ENCODE measurements at places on chromosomes 12 and 14.

- no peak for DNase-seq
These were observed 6.5 kb upstream of the ACACB start for GRCh38 chr12:109109746-109110350.

GRCh38 chr14:80867798-80868197, 73.7 kb downstream of the CEP128 start:
- no peak for DNase-seq

DNA sequence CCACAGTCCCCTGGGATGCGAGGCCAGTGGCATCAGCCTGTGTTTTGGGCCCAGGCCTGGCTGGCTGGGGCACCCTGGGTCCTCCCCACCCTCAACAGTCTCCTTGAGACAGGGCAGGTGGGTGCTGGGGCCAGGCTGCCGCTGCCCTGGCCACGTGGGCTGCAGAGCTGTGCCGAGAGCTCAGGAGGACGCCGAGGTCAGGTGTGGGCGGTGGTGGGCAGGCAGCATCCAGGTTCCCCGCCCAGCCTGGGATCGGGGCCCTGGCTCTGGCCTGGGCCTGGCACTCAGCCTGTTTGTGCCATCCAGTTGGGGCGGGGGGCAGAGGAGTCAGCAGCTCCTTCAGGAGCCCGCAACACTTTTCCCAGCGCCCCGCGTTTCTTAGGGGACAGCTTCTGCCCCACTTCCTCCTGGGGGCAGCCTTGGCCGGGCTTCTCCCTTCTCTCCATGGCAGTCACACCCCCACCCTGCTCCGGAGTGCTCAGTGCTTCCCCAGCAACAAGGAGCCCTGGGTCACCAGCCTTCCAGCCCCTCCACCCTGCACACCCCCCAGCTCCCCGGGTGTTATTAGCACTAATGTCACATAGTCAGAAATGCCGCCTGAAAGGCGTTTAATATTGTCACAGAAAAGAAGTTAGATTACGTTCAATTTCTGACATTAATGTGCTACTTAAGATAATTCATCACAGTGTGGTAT, 30.8 kb downstream of the KIF26A start:
- no peak for DNase-seq

DNA sequence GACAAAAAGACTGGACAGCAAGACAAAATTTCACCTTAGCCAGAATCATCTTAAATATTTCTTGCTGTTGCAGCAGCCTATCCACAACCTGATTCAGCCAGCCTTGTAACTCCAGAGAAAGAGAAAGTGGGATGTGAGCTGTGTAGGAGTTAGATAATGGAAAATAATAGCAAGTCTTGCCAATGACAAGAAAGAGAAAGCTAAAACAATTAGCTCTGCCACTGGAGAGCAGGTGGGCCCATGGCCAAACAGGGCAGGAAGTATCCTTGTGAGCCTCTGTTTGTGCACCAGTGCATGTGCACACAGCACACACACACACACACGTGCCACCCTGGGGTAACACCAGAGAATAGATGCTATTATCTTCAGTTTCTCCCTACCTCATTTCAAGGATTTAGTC, 106.0 kb upstream of the CCDC196 start:
- no peak for DNase-seq

- no peak for DNase-seq
These were observed 19.5 kb downstream of the FOXN4 start for GRCh38 chr12:109289551-109289950.

GRCh38 chr12:16027002-16027401, 115.9 kb downstream of the DERA start:
- no peak for DNase-seq

DNA sequence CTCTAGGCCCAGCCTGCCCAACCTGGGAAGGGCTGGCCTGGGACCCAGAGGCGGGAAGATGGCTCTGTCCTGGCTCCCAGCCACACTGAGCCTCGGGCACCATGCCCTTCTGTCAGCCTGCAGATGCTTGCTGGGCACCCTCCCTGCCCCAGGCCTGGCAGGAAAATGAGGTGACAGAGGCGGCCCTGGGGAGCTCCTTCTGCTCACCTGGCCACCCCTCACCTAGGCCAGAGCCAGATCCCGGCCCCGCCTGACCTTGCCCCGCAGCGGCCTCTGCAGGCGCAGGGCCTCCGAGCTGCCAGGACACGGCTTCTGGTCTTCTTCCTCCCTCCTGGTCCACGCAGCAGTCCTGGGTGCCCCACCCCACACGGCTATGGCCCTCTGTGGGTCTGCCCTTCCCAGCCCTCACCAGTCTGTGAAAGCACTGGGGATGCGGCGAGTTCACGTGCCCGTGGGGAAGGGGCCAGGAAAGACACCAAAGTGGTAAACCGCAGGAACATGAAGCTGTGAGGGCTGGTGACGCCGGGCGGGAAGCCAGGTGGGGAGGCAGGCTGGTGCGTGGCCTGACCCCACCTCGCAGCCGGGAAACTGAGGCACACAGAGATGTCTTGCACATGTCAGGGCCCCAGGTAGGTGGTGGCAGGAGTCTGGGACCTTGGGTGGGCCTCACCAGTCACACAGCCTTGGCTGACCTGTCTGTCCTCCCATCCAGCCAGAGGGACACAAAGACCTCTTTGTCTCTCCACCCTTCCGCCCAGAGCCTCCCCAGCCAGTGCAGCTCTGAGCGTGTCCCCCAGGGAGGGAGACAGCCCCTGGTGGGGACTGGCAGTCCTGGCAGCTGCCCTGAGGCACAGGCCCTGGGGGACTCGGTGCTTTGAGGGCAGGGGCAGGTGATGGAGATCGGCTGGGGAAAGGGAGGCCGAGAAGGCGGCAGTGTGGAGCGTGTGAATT, 12.8 kb downstream of the BAG5 start:
- no peak for DNase-seq

GRCh38 chr14:73645248-73645610, 443 bp downstream of the DNAL1 start:
- no peak for DNase-seq

GRCh38 chr14:93303659-93304058, 29.2 kb downstream of the BTBD7 start:
- DNase-seq: no peak

DNA sequence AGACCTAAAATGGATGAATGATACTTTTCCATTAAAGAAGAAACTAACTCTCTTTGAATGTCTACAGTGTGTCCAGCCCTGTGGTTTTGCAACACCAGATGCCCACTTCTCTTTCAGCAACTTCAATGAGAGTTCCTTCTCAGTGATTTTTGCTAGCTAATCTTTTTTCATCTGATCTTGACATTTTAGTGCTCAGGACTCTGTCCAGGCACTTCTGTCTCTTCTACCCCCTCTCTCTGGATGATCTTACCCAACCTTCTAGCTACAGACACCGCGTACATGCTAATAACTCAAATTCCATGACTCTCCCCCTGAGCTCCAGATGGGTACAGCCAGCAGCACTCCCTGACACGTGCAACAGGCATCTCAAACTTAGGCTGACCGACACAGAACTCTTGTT, 161.1 kb upstream of the FOXN3 start:
- DNase-seq: no peak
